BJ (cell line): ENCODE measurements at places on chromosomes 7 and 10. TPM values are rescaled to one million over a fixed set of nuclear protein-coding genes. Genes with fewer than 3 reads are reported as not detected.

DNA sequence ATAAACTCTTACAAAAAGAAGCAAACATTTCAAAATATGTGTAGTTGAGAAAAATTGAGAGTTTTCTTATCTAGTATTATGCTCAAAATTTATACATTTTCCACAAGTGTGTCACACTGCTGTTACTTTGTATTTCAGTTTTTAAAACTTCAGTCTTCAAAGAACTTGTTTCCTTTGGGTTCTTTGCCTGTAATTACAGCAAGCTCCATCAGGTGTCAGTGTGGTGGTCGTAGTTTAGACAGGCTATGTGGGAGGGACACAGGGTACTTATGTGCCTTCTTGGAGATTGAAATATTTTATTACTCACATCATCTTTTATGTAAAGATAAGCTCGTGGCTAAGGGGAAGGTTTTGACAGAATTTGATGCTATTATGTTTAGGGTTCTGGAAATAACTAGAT, 360.5 kb downstream of the FGFR2 start:
- DNase-seq, result no peak

- DNase-seq, result no peak
Measured at GRCh38 chr10:71278691-71279588, 40.1 kb upstream of the SLC29A3 start.

DNA sequence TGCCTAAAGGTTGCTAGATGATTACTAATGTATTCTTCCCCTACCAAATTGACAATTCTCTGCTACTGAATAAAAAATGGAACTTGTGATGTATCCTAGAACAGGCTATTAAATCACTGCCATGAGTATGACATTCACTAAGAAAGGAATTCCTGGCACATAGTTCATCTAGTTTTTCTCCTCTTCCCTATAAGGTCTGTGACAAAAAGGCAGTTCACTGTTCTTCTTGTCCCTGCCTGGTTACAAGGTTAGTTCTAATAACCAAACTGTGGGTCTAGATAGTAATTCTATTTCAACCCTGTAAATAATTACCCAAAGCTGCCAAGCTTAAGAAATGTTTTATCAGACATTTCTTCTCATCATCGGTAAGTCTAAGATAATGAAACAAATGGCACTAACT, 245.6 kb downstream of the BICC1 start:
- DNase-seq, result no peak

- DNase-seq, result no peak
Measured at GRCh38 chr10:132463333-132464255, 66.6 kb downstream of the PWWP2B start.

The FAM221A gene
- 1.1 TPM in 2 replicates for polyA plus RNA-seq

- no peak for DNase-seq
Measured at GRCh38 chr7:28807396-28807994, 150.6 kb downstream of the TRIL start.
